Urothelium cell line (cell line): ENCODE measurements at places on chromosomes 7 and 10.

DNA sequence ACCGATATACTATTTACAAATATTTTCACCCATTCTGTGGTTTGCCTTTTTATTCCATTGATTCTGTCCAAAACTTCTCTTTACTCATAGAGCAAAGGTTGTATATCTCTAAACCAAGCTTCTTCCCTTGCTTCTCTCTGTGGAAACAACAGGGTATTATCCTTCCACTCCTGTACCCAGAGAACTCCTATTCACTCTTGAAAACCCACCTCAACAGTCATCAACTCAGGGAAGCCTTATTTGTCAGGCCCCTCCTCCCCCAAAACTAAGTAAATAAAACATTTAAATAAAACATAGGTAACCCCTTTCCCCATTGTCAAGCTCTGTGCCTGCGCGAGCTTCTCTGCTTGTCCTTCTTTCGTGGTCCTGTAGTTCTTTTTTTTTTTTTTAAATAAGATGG lies 44.6 kb downstream of the GTF2IRD1 start:
- DNase-seq = no peak

GRCh38 chr7:35036361-35037171 lies 719 bp downstream of the DPY19L1 start:
- peak; percentile 66 for DNase-seq

GRCh38 chr7:143147070-143147469 lies 15.2 kb downstream of the PIP start:
- DNase-seq = no peak

DNA sequence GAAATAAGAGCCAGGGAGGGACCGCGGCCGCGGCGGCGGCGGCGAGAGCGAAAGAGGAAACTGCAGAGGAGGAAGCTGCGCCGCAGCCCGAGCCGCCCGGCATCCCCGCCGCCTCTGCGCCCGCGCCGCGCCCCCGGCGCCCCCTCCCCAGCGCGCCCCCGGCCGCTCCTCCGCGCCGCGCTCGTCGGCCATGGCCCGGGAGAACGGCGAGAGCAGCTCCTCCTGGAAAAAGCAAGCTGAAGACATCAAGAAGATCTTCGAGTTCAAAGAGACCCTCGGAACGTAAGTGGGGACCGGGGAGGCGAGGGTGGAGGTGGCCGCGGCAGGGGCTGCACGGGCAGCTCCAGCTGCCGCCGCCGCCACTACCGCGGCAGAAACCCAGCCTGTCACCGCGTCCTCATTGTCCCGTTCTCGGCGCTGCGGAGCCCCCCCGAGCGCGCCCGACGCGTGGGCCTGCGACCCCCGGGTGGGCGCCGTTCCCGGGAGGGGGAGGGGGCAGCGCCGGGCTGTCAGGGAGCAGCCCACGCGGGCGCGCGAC lies 351 bp downstream of the CAMK1D start:
- no peak for DNase-seq

DNA sequence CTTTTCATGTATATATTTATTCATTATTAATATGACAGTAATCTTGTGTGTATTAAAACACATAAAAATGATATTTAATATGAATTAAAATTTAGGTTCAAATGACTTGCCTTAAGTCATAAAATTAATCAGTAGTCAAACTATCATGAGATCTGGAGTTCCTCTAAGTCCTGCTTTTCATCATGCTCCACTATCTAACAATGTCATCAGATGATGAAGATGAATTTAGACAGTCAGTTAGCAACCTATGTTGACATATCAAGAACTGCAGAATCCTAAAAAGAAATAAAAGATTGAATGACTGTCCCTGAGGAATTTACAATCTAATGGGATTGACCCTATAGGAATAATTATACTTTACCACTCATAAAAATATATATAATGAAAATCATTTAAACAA lies 7.1 kb downstream of the CABCOCO1 start:
- DNase-seq = no peak

DNA sequence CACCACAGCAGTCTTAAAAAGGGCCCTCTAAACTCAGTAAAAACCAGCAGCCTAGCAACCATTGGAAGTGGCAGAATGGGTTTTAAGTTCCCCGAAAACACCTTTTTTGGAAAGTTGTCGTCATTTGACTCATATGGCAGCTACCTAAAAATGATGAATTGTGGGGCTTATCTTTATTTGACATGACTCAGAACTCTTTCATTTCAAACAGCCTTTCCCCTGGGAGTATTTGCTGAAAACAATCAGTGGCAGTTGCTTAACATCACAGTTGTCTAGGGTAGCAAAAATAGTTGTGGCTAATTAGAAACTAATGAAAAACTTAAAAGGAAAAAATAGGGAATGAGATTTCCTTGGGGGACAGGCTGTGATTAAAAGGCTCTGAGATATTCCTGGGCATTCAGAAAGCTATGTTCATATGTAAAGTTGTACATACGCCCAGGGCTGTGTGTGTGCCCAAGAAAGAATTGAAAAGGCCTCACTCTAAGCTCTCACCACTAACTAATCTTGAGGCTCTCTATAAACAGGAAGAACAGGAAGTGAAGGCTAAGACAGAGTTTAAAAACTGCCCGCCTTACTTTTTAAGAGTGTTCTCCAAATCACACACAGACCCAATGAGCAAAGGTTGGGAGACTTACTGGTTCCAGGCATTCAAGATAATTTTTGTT lies 81.7 kb upstream of the HECTD2 start:
- DNase-seq = no peak

DNA sequence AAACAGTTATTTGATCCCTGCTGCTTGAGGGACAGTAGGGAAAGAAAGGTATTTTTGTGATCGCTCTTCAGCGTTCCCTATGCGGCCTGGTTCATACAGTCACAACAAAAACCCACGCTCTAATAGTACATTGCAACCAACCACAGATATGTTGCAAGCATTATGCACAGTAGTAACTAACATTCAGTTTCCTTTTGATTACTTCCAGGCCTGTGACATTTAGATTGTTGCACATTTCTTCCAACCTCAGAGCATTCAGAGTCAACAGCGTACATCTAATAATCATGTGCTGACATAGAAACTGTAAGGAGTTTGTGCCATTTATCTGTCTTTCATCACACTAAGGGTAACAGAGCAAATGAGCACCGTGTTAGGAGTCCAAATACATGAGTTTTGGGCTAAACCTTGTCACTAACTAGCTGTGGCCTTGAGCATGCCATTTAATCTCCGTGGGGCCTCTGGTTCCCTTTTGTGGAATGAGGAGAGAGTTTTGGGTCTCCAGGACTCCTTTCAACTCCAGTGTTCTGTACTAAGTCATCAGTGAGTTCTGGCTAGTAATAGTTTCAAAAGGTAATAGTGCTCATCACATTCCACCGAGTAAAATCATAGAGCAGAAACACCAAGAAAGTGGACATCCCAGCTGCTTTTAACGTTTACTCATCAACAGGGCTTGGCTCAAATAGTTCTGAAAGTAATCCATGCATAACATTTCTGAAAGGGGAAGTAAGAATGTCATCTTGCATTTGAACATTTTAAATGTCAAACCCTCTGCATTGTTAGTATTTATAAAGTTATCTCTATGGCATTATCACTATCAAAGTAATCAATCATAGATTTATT lies 99.0 kb upstream of the FZD1 start:
- DNase-seq = peak; percentile 23

- no peak for DNase-seq
Measured at GRCh38 chr7:25820432-25821040, 331.5 kb upstream of the NFE2L3 start.

DNA sequence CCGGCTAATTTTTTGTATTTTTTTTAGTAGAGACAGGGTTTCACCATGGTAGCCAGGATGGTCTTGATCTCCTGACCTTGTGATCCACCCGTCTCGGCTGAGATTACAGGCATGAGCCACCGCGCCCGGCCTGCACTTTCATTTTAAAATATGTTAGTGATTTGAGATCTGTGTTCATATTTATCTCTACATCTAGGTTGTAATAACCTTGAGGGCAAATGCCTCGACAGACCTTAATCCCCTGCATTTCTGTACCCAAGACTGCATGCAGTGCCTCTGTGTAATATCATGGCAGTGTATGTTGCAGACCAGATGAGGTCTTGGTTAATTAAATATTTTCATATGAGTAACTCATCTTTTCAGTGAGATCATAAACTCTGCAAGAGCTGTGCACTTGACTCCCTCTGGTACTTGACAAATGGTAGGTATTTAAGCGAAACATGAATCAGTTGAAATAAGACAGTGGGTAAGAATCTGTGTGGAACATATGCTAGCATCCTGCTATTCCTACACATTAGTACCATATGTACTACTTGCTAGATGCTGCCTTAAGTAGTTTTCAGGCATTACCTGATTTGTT lies 673.9 kb upstream of the ANKRD30A start:
- DNase-seq = no peak

DNA sequence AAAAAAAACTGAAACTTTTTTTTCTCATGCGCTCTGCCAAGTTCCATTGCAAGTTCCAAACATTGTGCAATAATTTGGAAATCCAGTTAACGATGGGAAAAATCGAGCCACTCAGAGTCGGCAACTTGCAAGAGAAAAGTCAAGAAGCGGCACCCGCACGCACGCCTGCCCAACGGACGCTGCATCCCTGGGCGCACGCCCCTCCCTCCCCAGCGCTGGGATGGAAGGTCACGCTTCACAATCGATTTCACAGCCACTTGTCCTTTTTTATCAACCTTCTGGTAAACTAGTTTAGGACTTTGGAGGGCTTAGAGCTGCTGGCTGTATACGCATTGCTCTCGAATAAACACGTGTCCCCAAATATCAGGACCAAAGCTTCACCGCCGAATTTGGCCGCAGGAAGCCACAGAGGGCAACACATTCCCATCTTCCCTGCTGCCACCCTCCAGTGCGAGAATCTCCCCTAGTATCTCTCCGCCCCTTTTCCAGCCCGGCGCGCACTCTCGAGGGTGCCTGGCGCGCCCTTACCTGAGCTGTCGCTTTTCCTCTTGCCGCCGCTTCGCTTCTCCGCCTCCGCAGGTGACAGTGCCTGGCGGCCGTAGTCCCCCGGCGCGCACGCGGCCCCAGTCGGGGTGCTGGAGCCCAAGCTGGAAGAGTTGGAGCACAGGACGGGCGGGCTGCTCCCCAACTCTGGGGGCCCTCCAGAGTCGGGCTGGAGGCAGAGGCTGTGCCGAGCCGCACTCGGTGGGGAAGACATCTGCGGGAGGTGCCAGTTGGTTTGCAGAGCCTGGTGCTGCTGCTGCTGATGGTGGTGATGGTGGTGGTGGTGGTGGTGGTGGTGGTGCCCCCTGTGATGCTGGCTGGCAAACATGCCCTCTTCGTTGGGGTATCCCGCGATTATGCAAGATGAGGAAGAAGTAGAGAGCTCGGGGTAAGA lies 857 bp downstream of the MEOX2 start:
- DNase-seq = no peak

DNA sequence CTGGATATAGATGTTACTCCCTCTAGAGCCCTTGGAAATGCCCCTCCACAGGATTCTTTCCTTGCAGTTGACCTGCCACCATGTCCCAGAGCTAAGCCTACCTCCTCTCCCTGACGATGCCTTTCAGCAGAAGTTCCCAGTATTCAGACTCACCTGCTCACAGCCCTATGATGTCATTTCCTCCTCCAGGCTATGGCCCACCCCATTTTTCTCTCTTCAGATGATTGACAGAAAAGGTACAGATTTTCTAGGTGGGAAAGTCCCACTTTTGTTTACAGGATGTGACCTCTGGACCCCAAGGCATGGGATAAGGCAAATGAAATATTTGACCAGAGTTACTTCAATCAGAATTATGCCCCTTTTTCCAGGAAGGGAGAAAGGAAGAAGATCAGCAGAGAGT lies 280.2 kb upstream of the PHYHIPL start:
- no peak for DNase-seq

DNA sequence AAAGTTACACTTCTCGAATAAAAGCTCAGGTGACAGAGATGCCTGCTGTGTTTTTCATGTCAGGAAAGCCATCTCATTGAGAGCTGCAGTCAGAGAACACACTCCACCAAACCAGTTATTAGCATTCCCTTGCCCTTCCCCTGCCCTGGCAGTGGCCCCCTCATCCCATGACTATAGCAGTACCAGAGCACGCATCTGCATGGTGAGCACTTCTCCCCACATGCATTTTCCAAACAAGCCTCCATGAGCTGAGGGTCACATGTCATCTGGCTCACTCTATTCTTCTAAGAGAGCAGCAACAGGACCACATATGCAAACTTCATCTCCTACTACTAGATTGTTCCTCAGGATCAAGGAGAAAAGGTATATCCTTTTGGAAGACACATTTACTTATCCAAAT lies 42.4 kb upstream of the FGL2 start:
- no peak for DNase-seq

DNA sequence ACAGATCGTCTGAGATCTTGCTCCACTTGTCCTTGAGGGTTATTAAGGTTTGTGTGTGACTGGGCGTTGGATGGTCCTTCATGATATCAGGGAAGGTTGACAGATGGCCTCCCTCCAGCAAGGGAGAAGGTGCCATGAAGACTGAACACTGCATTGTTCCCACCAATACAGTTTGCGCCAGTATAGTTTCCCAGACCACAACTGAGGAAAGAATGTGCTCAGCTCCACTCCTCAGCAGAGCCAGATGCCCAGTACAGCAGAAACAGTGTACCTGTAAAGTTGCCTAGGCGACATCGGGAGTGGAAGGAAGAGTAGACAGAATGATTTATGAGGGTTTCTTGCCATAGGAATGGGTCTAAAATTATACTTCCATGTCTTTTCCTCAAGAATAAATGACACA lies 137.5 kb downstream of the ST7 start:
- DNase-seq = no peak

DNA sequence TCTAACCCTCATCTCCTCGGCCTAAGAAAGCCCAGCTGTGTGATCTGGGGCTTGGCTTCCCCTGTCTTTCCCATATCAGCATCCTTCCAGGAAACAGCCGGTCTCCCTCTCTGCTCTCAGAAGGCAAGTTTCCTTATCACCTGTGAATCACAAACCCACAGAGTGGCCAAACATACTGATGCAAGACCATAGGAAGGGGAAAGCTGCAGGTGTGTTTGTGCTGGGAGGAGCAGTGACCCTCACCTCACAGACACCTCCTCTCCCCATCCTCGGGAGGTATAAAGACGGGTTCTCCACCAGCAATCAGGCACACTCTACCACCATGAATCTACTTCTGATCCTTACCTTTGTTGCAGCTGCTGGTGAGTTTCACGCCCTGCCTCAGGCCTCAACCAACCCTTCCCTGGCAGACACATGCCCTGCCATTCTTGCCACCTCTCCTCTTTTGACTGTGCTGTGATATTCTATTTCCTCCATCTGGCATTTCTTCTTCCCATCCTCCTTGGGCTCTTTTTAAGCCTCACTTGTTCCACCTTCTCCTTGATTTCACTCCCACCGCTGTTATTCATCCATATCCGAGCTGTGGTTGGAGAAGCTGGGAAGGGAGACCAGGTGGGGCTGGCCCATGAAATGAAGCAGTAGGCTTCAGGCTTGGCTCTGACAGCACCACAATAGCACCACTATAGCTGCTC lies at the start of gene PRSS2:
PRSS2 (plus strand) TSS at position 310 of the 692 bp plus-strand sequence; CDS start at position 323, 13 bp downstream.
- no peak for DNase-seq

GRCh38 chr7:46006723-46007122 lies 85.7 kb upstream of the IGFBP3 start:
- no peak for DNase-seq

GRCh38 chr10:515674-516073 lies 173.8 kb downstream of the DIP2C start:
- no peak for DNase-seq

GRCh38 chr10:541041-541440 lies 148.4 kb downstream of the DIP2C start:
- DNase-seq = no peak

- DNase-seq = no peak
Measured at GRCh38 chr10:54909165-54909564, 108.1 kb upstream of the PCDH15 start.

- DNase-seq = no peak
Measured at GRCh38 chr7:18153183-18153748, 125.6 kb upstream of the PRPS1L1 start.

GRCh38 chr7:147805996-147806576 lies 784.5 kb upstream of the C7orf33 start:
- DNase-seq = no peak

- DNase-seq = no peak
Measured at GRCh38 chr10:31751051-31751737, 177.4 kb downstream of the ARHGAP12 start.
